EH (cell line): ENCODE measurements at places on chromosomes 4 and X.

DNA sequence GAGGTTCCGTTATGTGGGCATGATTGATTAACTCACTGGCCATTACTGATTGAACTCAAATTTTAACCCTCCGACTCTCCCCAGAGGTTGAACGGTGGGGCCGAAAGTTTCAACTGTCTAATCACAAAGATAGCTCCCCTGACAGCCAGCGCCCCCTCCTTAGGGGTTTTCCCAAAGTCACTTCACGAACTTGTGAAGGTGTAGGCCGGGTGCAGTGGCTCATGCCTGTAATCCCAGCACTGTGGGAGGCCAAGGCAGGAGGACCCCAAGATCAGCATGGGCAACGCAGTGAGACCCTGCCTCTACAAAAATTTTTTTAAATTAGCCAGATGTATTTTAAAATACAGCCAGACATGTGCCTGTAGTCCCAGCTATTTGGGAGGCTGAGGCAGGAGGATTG lies 39.8 kb upstream of the RBM47 start:
- no peak for DNase-seq

DNA sequence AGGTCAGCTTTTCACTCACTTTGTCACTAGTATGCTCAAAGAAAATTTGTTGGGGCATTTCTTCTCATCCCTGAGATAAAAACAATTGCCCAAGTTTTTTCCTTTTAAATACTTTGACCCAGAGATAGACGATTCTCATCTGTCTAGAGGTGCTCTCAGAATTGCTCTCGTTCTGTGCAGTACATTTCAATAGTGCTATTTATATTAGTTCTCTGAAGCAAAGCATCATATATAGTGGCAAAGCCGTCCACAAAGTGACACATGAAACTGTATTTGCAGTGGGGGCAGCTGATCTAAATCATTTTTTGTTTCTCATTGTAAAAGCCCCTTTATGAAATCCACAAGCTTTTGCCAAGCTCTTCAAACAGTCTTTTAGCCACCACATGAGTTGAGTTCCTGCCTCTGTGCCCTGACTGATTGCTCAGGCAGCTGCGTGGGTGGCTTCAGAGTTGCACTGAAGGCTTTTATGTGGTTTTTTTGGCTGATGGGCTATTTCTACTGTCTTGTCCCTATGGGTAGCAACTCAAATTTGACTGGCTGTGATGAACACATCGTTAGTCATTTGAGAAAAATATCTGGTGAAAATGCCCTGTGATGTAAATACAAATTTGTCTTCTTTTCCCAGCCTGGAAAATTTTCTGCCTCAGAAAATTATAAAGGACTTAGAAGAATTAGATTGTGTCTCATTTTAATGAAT lies 119.1 kb upstream of the OTUD4 start:
- peak; percentile 91 for DNase-seq

- DNase-seq = no peak
Observed at GRCh38 chrX:10011991-10012390, 44.8 kb downstream of the CLDN34 start.

GRCh38 chr4:173538148-173538908 lies 8.3 kb upstream of the HAND2 start:
- DNase-seq = peak; percentile 20

- peak; percentile 35 for DNase-seq
Observed at GRCh38 chrX:78102091-78102490, 2.0 kb upstream of the PGK1 start.
